ENCODE measurements at places on chromosomes 1 and 21. TPM values are rescaled to one million over a fixed set of nuclear protein-coding genes. Genes with fewer than 3 reads are reported as not detected.
A peak's percentile ranks its signal among the peaks of the same experiment; 100 is the strongest.

Gene SLC1A7
- total RNA-seq: not detected

Gene TLCD4
- total RNA-seq: 0.03 TPM

Gene MAD2L2
- total RNA-seq: 63.0 TPM

Gene RAB29
- 14.6 TPM for total RNA-seq

Gene AKR7A3
- 0.53 TPM for total RNA-seq

Gene TUT4
- 37.7 TPM for total RNA-seq

Gene BSND
- not detected for total RNA-seq

Gene IBA57
- 17.6 TPM for total RNA-seq

DNA sequence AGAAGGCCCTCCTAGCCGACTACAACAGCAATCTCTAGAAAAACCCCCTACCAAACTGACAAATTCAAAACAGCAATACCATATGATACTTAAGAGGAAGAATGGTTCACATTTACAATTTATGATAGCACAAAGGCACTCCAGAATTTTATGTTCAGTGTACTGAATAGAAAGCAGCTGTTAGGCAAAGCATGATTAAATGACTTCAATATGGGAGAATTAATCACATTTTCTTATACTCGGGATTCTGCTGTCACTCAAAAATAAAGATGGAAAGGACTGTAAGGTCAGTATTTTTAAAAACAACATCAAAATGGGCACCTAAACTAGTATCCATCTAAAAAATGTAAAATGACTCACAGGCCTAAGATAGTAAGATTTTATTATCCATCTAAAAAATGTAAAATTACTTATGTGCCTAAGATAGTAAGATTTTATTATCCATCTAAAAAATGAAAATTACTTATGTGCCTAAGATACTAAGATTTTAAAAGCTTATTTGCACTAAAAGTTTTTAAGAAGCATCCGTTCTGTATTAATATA, 198.5 kb downstream of the SMYD3 start:
- DNase-seq: no peak

DNA sequence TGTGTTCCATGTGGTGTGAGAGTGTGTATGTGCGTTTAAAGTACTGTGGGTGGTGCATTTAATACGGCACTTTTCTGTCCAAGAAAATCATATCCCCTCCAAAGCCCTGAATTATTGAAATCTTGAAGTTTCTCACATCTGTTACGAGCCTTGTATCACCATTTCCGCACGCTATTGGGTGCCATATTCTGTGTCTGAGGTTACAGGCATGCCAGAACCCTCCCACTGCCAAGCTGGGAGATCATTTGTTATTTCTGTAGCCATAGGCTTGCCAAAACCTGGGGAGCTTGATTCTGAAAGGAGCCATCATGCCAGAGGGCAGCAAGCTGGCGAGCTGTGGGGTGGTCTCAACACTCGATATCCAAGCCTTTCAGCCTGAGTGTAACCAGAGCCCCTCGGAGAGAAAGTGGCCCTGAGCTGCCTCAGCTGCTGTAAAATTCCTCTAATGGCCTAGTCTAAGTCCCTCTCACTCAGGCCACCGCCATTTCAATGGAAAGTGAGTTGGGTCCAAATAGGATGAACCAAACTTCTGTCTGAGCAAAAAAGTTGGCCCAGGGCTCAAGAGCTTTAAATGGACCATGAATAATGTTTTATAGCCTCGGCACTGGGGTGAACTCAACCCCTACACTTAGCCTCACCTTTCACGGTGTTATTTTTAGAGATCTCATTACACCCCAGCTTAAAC, 298.4 kb upstream of the DUSP10 start:
- DNase-seq: no peak

- DNase-seq: no peak
Measured at GRCh38 chr21:38531039-38531541, 32.8 kb upstream of the ERG start.

DNA sequence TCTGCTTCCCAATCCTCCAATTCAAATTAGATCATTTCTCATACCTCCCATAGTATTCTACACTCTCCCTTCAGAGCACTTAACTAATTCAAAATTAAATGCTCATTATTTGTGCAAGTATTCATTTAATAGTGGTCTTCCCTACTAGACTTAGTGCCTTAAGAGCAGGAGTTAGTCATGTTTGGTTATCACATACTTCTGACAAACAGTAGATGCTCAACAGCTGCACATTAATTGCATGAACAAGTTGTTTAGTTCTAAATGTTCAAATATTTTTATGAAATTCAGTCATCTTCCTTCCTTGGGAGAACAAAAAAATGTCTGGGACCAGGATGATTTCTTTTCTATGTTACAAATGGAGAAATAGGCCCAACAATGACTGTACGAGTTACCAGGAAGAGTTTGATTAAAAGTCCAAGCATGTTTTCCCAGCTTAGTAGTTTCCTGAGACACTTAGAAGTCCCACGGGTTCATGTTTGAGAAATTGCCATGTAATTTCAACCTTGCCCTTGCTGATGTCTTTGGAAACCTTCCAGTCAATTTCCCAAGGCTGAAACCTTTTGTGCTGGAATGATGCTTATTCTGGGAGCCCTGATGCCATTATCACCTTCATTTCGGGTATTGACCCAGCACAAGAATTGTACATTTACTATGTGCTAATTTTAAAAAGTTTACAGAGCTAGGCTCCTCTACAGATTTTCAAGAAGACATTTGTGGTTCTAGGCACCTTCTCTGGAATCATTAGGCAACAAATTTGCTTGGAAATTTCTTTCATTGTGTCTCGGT, 437.9 kb upstream of the PLXNA2 start:
- DNase-seq: no peak

DNA sequence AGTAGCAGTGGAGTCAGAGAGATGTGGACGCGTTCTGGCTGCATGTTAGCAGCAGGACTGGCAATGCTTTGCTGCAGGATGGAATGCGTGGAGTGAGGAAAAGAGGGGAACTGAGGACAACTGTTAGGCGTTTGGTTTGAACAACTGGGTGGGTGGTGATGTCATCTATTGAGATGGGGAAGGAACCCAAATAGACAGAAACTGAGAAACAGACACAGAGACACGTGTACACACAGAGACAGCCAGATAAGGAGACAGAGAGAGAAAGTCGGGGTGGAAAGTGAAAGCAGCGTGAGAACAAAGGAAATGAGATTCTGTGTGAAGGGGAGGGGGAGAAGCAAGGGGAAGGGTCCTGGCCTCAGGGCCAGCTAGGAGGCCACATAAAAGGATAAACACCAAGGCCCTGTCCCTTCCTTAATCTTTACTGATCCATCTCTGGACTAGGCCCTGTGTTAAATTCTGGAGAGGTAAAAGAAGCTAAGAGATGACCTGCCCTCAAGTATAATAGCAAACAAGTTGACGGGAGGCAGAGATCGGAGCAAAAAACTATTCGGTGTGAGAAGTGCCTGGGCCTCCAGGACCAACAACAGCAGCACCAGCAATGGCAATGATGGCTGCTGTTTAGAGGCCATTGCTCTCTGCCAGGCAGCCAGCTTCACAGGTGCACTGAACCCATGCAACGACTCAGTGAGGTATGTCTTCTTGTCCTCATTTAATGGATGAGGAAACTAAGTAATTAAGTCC, 31.6 kb downstream of the VWA5B1 start:
- DNase-seq: no peak

- DNase-seq: no peak
Measured at GRCh38 chr1:162185314-162186025, 116.0 kb downstream of the NOS1AP start.

DNA sequence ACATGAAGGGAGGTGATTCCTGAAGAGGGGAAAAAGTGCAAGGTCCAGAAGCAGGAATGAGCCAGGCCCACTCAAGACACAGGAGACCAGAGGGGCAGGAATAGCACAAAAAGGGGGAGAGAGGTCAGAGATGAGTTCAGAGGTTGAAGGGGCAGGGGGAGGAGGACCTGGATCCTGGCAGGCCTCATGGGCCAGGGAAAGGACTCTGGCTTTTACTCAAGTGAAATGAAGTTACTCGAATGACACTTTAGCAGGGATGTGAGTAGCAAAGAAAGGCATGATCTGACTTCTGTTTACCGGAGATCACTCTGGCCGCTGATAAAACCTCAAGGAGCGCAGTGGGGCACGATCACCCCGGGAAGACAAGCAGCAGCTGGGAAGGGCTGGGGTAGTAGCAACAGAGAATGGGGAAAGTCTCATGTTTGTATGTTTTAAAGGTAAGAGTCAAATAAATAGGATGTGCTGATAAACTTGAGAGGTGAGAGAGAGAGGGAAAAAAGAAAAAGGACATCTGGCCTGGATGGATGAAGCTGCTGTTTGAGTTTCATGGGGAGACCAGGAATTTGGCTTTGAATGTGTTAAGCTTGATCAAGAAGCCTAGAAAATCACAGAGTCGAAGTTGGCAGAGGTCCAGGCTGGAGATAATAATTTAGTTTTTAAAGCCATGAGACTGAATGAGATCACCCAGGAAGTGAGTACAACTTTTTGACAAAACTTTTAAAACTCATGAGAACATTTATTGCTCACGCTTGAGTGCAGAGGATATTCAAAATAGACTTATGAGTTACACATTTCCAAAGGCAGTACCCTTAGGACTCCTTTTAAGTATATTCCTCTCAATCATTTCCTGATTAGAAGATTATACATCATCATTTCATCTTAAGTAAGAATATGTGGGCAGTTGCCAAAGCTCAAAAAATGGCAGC, 156.0 kb downstream of the RERE start:
- peak; percentile 40 for DNase-seq

DNA sequence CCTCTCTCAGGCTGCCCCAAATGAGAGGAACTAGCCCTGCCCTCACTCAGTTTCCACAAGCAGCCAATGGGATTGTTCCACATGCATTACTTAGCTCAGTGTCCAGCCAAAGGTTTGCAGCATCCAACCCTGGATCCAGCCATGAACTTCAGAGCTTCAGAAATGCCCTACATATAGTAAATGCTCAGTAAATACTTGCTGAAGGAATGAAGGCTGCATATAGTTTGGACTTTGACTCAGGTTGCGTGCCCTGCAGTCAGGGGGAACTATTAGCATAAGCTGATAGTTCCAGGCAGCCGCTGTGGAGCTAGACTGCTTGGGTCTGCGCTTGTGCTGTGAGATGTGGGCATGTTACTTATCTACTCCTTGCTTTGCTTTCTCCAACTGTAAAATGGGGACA, 64.8 kb downstream of the NENF start:
- DNase-seq: no peak

DNA sequence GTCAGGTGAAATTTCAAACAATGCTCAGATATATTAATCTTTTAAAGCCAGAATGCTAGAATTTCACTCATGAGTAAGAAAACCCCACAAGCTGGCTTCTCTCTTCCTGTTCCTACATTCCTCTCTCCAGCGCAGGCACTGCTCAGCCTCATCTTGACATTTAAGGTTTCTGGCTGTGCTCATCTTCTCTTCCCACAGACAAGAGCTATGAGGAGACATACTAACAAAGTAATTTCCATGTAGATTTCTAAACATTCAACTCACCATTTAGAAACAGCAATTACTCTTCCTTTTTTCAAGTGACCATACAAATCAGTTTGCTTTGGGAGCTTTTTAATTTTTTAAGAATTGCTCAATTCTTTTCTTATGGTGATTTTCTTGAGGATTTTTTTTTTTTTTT, 7.8 kb upstream of the LRRC8D start:
- no peak for DNase-seq

DNA sequence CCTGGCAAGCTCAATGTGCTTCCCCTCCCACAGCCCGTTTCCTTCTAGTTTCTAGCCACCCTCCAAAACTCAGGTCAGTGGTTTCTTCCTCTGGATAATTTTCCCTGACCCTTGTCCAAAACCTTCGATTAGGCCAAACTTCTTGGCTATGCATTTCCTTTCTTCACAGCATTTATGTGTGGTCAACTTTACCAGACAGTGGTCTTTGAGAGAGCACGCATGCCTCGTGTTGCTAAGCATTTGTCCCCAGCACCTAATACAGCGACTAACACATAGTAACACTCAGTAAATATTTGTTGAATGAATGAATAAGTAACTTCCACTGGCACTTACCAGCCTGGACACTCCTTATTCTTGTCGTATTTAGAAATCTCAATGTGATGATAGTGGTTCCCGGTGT, 610.7 kb downstream of the PLPP3 start:
- no peak for DNase-seq

DNA sequence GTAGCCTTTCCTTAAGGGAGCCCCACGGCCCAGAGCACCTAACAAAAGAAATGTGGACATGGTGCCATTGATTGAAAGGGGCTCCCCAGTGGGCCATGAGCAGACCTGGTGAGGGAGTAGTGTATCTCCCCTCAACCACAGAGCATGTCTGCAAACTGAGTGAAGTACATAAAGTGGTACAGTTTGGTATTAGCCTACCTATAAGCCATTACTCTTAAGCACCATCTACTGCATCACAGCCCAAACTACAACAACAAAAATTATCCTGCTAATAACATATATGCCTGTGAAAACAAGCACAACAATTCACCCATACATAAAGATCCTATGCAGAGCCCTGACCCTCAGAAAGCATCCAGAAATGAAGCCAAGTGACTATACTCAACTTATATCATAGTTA, 407.8 kb downstream of the PTPRC start:
- DNase-seq: no peak

- DNase-seq: no peak
Measured at GRCh38 chr1:24343412-24344089, 24.4 kb downstream of the GRHL3 start.

DNA sequence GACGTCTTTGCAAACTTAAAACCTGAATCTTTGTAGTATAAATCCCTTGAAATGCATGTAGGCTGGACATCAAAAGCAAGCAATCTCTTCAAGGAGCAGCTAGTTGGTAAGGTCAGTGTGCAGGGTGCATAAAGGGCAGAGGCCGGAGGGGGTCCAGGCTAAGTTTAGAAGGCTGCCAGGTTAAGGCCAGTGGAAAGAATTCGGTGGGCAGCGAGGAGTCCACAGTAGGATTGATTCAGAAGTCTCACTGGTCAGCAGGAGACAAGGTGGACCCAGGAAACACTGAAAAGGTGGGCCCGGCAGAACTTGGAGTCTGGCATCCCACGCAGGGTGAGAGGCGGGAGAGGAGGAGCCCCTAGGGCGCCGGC, 390 bp upstream of the PCSK9 start:
- no peak for DNase-seq

- DNase-seq: no peak
Measured at GRCh38 chr1:173353350-173353749, 123.8 kb upstream of the PRDX6 start.

DNA sequence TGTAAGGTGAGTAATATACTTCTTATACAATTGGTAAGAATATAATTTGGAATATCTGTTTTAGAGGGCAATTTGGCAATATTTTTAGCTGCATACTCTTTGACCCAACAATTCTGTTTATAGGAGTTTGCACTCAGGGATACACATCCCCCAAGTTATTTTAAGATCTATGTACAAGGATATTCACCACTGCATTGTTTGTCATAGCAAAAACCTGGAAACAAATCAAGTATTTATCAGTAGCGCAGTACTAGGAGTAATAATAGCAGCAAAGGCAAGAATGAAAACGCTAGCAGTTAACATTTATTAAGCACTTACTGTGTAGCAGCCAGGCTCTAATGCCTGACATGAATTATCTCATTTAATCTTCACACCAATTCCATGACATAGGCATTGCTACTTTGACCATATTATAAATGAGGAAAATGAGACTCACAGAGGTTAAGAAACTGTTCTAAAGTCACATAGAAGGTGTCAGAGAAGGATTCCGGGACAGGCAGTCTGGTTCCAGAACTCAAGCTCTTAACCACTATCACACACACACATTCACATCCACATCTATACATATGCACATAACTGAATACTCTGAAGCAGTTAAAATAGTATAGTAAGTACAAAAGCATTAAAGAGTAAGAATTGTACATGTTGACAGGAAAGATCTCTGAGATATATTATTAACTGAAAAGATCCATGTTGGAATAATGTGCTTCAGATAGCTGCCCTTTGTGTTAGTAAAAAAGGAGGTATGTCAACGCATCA, 30.6 kb downstream of the PHC2 start:
- no peak for DNase-seq

All from activated T-cell treated with anti-CD3 and anti-CD28 coated beads, Interleukin-2, amount 50 U/mL, for 4 hours (primary cell).